ENCODE measurements at places on chromosomes 6 and 20.

DNA sequence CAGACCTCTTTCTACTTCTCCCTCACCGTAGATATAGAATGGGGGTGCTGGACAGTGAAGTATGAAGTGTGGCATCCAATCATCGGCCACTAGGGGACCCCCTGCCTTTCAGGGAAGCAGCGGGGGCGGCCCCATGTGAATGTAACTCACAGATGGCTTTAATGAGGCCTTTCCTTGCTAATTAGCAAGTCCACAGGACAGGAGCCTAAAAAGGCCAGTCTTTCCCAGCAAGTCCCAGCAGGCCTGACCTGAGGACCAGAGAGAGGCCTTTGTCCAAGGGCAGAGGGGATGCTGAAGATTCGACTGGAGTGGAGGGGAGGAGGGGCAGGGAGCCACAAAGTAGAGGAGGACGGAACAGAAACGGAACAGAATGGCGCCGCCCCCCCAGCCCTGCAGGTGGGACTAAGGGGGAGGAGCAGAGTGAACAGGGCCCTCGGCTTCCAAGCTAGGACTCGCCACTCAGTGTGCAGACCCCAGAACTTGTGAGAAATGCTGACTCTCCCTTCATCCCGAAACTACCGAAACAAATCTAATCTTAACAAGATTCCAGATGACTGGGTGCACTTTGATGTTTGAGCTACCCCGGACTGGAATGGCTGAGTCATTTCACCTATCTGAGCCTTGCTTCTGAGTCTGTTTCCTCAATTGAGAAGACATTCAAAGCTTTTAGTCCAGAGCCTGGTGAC, 5.8 kb downstream of the C6orf132 start:
- DNase-seq = no peak

DNA sequence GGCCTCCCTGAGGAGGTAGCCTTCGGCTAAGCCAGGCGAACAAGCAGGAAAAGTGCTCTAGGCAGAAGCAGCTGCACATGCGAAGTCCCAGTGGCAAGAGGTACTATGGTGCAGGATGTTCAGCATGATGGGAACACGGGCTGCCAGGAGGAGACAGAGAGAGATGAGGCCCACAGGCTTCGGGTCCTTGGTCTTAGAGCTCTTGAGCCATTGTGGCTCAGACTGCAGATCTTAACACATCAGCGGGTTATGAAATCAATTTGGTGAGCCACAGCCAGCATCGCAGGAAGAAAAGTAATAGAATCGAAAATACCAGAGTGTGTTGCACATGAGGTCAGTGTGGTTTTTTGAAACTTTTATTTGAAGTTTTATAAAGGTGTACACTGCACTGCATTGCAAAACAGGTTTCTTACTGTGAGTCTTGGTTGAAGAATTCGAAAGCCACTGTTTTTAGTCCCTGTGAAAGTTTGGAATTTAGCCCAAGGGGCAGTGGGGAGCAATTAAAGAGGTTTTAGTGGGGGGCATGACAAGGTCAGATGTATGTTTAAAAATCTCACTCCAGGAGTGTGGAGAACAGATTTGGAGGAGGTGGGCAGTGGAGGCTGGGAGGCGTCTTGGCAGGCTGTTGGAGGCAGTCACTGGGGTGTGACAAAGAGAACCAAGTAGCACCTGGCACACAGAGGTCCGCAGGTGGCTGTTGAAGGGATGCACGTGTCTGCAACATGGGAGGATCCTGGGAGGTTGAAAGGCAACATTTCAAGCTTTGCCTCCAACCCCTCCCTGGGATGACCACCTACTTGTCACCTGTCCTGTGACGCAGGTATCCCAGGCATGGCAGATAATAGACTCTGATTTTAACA, 69.3 kb downstream of the EYA2 start:
- no peak for DNase-seq

DNA sequence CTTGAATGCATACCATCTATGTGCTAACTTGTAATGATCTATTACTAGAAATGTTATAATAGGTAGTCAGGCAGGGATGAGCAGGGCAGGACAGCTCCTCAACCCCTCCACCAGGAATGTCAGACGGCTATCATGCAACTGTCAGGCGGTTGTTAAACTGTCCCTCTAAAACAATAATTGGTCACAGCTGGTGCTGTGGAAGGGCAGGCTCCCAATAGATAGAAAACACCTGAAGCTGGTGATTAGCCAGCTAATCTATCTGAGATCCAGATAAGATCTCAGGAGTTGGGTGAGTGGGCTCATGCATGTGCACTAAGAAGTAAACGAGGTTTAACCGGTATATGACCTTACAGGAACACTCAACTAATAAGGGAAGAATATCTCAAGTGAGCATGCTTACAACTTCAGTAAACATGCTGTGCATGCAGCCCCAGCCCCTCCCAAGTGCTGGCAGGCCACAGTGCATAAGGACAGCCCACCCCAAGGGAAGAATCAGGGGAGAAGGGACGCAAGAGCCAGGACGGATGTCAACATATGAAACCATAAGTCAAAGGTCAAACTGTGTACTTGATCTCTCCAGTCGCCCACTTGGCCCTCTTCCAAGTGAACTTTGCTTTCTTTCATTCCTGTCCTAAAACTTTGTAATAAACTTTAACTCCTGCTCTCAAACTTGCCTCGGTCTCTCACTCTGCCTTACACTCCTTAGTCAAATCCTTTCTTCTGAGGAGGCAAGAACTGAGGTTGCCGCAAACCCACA, 566.2 kb upstream of the NRSN1 start:
- DNase-seq = no peak

- no peak for DNase-seq
These were observed 988 bp downstream of the TXNDC5 start for GRCh38 chr6:7909323-7910276.

DNA sequence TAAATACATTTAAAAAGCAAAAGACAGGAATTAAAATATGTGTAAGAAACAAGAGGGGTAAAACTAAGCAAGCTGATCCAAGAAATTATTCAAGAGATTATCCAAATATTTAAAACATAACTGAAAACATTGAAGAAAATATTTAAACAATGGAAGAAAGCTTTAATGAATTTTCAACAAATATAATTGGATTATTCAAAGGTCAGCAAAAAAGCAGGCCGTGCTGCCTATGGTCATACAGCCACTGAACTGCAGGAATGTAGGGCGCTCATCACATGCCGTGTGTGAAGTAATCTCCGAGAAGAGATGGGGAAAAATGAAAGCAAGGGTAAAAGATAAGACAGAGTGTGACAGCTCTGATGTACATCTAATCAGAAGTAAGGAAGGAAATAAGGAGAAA, 1195.4 kb upstream of the EYS start:
- no peak for DNase-seq

- no peak for DNase-seq
These were observed 711.9 kb upstream of the EPHA7 start for GRCh38 chr6:94131271-94131670.

DNA sequence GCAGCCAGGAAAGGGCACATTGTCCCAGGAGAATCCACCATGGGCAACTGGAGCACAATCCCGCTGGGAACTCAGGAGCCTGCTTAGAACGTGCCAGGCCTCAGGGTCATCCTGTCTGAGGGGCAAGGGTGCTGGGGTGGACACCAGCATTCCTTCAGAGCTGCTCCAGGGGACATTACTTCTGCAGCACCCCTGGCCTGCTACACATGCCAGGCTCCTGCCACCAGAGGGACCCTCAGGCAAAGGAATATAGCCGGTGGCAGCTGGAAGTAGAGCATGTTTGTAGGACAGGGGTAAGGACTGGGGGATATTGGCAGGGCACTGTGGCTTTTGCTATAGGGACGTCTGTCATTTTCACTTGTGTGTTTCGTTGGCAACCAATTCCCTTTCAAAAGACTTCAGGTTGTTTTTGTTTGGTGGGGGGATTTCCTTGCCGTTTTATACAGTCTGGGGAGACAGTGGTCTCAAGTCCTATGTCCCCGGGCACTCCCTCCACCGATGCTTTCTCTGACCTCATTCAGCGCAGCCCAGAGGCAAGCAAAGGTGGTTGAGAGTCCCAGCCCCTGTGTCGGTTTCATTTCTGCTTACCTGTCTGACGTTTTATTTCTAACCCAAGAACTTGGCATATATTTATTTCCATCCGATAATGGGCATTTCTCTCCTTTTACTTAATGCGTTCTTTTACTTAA, 130.8 kb downstream of the JPH2 start:
- peak; percentile 79 for DNase-seq

DNA sequence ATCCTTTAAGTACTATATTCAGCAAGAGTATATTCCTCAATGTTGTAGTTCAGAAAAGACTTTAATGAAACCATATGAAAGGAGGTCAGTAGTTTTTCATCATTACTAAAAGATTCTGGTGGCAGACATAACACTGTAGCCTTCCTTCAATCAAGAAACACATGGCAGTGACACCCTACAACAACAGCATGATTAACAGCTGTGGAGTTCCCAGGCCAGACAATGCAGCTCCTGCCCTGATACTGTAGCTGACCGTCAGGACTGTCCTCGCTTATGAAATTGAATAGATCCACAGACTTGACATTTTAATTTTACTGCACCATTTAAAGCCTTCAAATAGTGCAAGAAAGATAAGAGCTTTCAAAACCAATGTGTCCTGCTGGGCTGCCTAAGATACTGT, 43.6 kb downstream of the USP45 start:
- no peak for DNase-seq

GRCh38 chr20:9093218-9093957, 24.5 kb downstream of the PLCB4 start:
- no peak for DNase-seq

DNA sequence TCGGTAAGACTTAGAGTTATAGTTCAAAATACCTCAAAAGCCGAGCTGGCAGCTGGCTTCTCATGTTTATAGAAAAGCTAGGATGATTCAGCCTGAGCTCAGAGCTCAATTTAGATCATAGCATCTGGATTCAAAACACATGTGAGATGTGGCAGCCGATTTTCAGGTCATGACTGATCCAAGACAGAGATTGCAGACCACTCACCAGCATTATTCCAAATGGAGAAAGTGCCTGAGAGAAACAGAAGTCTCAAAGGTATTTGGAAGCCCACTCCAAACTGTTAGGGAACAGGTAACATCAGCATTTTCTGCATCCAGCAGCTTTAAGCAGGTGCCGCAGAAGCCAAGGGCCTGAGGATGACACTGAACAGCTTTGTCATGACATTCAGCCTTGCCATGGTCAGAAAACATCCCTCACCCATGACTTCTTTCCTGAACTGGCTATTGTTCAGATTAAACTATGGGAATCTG, 102.2 kb downstream of the BACH2 start:
- no peak for DNase-seq

- DNase-seq = no peak
These were observed 598.0 kb upstream of the NOX3 start for GRCh38 chr6:156053626-156054025.

- peak; percentile 90 for DNase-seq
These were observed 1.8 kb downstream of the FOXO3 start for GRCh38 chr6:108562503-108562993.

DNA sequence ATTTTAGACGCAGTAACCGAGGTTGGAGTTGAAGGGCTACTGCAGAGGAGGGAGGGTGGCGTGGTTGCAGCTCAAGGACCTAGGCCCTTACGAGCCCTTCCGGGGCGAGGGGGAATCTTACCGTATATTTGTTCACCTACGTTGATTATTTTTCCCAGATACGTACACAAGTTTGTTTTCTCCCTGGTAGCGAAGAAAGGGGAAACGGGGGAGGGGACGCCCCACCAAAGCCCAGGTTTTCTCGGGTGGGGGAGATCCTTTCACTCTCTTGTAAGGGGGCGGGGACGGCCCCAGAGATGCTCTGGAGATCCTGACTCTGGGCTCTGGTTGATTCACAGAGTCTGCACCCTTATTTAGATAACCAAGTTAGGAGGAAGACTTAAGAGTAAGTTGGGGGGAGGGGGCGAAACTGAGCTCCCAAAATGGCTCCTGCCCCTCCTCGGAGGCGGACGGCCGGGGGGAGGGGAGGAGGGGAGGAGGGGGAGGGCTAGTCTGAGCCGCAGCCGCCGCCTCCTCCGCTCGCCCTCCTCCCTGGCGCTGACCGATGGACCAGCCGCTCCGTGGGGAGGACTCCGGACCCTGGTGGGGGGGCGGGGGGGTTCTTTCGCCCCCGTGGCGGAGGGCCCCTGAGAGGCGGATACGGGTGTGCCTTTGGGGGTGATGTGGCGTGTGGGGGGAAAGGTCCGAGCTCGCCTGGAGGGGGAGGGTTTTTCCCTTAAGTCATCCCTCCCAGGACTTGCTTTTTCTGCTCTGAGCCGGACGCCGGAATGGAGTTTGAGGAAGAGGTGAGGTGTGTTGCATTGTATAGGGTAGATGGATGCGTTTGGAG, 2.2 kb downstream of the BRD2 start:
- peak; percentile 79 for DNase-seq

Data from HL-60 (cell line).